ENCODE measurements at places on chromosomes 2 and 18. TPM values are rescaled to one million over a fixed set of nuclear protein-coding genes. Genes with fewer than 3 reads are reported as not detected.

DNA sequence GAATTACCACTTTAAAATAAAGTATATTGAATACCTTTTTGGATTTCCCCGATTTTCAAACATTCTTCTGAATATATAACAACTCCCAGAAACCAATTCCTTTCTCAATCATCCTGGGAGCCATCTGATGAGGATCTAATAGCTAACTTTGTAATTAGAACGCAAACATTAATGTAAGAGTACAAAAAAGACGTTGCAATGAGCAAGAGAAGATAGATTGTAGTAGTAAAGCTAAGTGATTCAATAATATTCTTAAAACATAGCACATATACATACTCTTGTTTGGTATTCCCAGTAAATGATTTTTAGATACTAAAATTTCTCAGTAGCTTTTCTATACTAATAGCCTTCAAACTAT is 1.1 kb downstream of the ABCA12 start:
- DNase-seq: no peak

Gene HOXD9
- total RNA-seq: 10.6 TPM

DNA sequence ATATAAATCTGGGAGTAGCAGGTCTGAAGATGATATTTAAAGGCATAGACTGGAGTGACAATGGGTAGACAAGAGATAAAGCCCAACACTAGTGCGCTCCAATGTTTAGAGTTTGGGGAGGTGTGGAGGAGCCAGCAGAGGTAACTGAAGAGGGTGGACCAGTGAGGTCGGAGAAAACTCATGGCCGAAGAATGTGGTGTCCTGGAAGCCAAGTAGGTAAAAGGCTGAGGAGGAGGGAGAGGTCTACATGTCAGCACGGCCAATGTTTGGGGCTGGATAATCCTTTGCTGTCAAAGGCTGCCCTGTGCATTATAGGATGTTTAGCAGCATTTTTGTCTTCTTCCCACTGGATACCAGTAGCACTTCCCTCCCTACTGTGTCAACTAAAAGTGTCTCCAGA is 78.8 kb upstream of the KCNE4 start:
- DNase-seq: no peak

DNA sequence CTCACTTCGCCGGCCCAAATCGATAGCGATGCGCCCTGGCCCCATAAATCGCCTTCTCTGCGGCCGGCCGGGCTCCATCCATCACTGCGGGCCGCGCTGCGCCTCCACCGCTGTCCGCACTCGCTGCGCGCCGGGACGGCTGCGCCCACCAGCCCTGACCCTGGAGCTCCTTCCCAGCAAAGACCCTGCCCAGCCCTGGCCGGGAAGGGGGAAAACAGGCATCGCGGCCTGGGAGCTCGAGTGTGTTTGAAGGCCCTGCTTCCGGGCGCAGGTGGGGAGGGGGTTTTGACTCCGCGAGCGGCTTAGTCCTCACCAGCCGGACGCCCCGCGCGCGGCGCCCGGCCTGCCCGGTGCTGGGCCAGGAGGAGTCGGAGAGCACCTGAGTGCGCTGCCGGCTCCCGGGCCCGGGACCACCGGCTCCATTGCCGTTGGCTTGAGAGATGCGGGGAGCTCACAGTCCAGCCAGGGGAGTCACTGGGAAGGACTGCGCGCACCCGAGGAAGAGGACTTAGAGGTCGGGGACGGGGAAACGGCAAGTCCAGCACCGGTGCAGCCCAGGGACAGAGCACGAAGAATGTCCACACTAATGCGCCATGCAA is 1.1 kb downstream of the PAX8 start:
- DNase-seq: no peak

All from fibroblast of villous mesenchyme (primary cell).